Stimulated activated CD8-positive, alpha-beta memory T cell treated with anti-CD3 and anti-CD28 coated beads, Interleukin-15, amount 100 ng/mL, for 48 hours (primary cell): ENCODE measurements at places on chromosomes 13 and 19.
A peak's percentile ranks its signal among the peaks of the same experiment; 100 is the strongest.

DNA sequence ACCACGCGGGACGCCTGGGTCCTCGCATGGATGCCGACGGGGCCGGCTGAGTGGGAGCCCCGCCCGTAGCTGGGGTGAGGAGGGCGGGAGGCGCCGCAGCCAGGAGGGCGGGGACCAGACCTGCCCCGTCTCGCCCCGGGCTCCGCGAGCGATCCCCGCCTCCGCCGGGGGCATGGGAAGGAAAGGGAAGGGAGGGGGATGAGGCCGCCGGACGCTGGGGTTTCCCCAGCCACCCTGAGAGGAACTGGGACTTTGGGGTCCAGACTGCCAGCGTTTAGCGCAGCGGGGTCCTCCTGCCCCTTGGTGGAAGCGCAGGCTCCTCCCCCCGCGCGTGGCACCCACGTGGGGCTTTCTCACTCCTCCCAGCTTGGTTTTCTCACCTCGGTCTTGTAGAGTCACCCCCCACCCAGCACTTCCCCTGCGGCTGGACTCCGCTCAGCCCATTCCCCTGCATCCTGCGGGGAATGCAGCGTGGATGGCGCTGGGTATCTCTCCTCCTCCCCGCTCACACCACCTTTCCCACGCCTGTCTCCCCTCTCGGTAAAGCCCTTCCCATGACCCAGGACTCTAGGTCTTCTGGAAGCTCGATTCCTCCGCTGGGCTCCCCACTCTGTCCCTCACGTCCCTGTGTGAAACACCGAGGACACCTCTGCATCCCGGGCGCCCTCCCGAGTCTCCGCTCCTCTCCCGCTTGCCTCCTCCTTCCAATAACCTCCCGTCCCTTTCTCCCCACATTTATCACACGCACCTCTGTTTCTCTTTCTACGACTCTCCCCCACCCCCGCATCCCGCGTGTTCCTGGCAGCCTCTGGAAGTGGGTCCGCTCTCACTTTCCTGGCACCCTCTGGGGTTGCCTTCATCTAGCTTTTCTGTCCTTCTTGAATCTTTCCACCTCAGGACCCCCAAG, 2.1 kb downstream of the TGFB1 start:
- peak; percentile 85 for DNase-seq

DNA sequence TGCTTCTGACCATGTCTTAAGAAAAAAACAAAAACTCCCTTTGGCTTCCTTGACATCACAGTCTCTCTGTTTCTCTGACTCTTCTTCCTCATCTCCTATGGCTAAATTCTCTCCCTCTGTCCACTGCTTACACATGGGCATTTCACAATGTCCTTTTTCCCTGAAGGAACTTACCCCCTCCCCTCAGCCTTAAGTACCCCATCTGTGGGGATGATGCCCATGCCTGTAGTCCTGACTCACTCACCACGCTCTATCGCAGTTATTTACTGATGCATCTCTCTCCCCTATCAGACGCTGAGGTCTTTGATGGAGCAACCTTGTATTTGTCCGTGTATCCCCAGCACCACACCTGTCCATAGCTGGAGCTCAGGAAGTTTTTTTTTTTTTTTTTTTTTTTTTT, 32.4 kb downstream of the ACTN4 start:
- no peak for DNase-seq

GRCh38 chr13:52599848-52600603, 42.2 kb upstream of the HNRNPA1L2 start:
- DNase-seq, result no peak

GRCh38 chr19:45175515-45176345, 2.3 kb downstream of the TRAPPC6A start:
- no peak for DNase-seq

DNA sequence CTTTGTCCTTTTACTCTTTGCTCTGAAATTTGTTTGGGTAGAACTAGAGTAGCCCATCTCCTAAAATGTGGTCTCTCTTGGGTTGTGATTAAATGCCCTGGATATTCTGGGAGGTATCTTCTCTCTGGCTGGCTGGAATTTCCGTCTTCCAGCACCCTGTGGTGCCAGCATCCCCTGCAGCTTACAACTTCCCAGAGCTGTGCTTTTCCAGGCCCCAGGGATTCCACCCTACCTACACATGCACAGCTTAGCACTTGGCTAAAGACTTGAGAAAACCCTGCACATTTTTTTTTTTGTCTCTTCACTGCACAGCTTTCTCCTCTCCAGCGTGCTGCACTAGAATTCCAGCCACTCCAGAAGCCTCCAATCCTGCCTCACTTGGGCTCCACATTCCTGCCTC, 334.7 kb downstream of the IRS2 start:
- DNase-seq, result no peak

- DNase-seq, result no peak
Observed at GRCh38 chr19:4014541-4015491, 7.3 kb downstream of the PIAS4 start.

DNA sequence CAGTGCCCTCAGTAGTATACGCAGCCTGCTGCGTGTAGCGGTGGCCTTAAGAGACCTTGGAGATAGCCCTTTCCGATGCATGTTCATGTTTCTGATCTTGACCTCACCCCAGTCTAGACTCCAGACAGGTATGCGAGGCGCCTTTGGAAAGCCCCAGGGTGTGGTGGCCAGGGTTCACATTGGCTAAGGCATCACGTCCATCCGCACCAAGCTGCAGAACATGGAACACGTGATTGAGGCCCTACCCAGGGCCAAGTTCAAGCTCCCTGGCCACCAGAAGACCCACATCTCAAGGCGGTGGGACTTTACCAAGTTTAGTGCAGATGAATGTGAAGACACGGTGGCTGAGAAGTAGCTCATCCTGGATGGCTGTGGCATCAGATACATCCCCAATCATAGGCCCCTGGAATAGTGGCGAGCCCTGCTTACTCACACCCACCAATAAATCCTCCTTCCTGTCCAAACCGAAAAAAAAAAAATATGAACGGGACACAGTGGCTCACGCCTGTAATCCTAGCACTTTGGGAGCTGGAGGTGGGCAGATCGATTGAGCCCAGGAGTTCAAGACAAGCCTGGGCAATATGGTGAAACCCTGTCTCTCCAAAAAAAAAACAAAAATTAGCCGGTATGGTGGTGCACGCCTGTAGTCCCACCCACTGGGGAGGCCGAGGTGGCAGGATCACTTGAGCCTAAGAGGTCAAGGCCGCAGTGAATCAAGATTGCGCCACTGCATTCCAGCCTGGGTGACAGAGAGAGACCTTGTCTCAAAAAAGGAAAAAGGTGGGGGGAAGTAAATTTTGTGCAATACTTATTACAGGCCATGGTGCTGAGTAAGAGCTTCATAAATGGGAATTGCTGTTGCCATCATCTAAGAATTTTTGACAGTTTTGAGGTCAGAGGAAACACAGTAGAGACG, 12.4 kb upstream of the CBLC start:
- DNase-seq, result no peak

DNA sequence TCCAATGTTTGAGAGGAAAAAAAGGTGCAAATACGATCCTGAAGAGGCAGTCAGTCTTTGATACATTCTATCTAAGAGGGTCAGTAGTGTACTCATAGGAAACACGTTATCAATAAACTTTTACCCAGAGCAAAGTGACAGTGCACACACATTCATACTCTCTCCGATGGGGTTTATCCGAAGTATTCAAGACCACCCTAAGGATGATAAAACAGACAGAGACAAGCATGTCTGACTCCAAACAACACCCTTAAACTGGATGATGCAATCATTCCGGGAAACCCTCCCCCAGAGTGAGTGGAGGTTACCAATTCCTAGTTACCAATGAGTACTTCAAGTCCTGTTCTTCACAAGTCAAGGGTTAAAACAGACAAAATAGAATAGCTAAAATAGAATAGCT, 79.1 kb downstream of the DNAJC3 start:
- no peak for DNase-seq

- DNase-seq, result no peak
Observed at GRCh38 chr19:30283556-30283955, 88.6 kb upstream of the ZNF536 start.

DNA sequence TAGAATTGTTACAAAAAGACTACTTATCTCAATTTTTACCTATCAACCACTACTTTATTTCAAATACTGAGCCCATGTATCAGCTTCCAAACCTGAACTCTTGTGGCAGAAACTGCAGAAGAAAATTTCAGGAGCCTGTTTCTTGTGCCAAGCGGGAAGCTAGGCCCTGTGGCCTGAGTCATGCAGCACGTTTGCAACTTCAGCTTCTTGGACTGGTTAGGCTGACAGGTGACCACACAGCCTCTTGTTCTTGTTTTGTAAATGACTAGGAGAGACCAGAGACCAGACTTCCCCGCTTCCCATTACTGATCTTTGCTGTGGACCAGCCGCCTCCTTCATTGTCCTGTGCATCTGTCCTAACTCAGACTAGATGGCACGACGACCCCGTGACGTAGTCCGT, 3.4 kb upstream of the LAMP1 start:
- DNase-seq, result no peak

GRCh38 chr13:42740753-42741152, 40.6 kb upstream of the FAM216B start:
- no peak for DNase-seq

- peak; percentile 63 for DNase-seq
Observed at GRCh38 chr19:53792721-53793433, 31.2 kb downstream of the NLRP12 start.

- DNase-seq, result no peak
Observed at GRCh38 chr13:95564733-95565291, 12.3 kb downstream of the CLDN10 start.

- no peak for DNase-seq
Observed at GRCh38 chr13:85420136-85420535, 379.1 kb downstream of the SLITRK6 start.

GRCh38 chr13:114099191-114099590, 33.2 kb downstream of the RASA3 start:
- DNase-seq, result no peak

DNA sequence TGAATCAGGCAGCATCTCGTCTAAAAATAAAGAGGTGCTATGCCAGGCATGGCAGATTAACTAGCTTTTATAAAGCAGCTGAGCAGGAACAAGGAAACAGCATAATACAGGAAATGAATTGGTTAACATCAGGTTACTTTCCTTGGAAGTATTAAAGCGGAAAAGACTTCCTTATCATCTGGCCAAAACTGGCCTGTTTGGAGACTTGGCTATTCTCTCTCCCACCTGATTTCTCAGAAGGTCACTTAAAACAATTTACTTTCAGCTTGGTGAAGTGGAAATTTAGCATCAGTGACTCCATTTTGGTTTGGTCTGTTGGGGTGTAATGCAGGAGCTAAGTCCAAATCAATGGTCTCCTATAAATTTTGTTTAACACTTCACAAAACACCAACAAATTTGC, 191.6 kb downstream of the NUFIP1 start:
- no peak for DNase-seq

- no peak for DNase-seq
Observed at GRCh38 chr13:51093574-51093973, 17.5 kb downstream of the C13orf42 start.

DNA sequence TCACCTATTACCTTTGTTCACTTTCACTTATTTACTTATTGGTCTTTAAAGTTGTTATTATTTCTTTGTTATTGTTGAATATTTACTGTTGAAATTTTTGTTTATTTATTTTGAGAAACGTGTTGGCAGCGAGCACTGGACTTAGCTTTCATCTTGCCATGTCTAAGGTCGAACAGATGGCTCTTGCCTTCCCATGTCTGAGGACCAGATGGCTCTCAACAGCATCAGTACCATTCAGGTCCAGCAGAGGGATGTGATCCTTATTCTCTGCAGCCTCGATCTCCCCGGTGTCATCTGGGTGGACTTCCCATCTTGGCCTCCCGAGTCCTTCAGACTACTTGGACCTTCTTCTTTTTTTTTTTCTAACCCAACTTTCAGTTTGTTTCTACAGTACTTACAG, 1437.6 kb downstream of the UQCRFS1 start:
- DNase-seq, result no peak

DNA sequence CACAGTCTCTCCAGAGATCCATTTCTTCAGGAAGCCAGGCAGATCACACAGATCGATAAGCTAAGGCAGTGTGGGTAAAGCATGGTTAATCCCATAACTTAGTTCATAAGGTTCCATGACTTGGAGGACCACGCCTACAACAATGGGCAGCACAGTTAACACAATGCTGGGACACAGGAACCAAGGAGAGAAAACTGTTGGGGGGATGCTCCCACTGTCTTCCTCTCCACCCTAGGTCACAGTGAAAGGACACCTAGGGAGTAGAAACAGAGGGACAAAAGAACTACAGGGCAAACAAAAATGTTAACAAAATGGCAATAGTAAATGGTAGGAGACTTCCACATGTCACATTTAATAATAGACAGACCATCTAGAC, 20.8 kb upstream of the ZNF181 start:
- no peak for DNase-seq

- DNase-seq, result no peak
Observed at GRCh38 chr13:94140511-94140910, 339.0 kb downstream of the DCT start.

DNA sequence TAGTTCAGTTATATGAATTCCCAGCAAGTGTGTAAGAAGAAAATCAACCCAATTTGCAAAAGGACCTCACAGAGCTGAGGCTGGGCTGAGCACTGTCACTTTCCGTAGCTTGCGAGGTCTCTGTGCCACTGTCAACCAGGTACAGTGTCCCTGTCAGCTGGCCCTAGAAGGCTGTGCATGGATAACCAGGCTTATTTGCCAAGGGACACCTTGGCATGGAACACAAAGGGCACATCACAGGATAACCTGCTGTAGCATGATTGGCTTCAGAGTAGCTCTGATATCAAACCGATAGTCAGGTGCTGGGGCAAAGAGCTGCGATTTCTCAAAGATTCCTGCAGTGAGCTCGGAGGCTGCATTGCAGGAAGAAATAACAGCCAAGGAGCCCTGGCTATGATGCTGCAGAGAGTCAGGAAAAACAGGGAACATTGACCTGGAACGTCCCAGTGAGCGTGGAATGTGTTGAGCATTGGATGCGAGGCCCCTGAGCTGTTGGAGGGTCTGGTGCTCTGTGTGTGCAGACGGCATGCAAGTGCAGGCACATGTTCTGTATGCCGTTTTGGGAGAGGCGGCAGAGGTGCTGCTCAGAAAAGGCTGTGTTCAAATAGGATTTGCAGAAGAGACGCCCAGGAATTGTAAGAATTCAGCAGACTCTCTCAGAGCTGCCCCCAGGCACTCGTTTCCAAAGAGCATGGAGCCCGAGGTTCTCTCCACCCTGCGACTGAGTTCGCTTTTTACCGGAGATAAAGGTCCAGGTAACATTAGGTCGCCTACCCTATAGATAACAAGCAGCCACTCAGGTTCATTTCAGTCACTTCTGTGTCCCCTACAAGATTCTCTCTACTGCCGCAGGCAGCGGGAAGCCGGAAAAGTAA, 213.5 kb upstream of the IRS2 start:
- DNase-seq, result no peak

- DNase-seq, result no peak
Observed at GRCh38 chr13:92994056-92994455, 232.6 kb upstream of the GPC6 start.

- no peak for DNase-seq
Observed at GRCh38 chr19:5153601-5154128, 184.8 kb downstream of the KDM4B start.
